Activated CD4-positive, CD25-positive, alpha-beta regulatory T cell (primary cell): ENCODE measurements at places on chromosomes 5 and 9.

DNA sequence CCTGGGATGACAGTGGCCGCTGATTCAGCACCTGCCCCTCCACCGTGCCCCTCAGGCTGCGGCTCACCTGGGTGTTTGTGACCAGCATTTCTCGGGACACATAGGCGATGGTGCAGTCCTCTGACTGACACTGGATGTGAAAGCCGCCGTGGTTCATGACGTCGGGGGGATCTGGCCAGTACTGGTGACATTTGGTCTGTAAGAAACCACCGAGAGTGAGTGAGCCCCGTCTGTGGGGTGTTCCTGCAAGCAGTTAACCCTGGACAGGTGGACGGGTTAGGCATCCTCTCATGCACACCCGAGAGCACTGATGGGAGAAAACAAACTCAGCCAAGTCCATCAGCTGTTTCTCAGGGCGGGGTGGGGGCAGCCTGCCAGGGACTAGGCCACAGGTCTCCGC lies 62.5 kb upstream of the EPB41L4B start:
- DNase-seq: no peak

GRCh38 chr5:144210655-144211054 lies 40.0 kb downstream of the KCTD16 start:
- DNase-seq: no peak

DNA sequence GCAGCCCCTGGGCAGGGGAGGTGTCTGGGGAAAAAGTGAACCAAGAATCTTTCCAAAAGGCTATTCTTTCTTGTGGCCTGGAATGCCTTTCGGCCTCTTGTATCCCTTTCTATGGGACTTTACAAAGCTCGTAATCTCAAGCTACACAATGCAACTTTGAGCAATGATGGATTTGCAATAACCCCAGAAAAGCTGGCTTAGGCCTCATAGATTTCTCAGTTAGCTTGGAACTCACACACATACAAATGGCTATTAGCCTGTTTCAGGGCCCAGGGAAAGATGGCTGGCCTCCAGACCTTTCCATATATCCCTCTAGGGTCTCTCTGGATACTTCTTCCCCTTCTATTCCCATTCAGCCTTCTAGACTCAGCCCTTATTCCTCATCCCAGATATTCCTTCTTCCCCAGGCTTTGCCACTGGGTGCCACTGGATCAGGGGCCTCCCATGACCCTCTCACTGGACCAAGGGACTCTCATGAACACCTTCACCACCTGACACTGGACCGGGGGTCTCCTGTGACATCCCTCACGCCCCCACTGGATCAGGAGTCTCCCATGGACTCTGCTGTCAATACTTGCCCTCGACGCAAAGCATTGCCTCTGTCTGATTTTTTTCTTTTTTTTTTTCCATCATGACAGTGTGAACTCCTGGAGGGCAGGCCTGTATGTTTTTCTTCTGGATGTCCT lies 59.5 kb downstream of the RAD23B start:
- DNase-seq: no peak

GRCh38 chr5:103031607-103032006 lies 88.3 kb downstream of the GIN1 start:
- DNase-seq: no peak

GRCh38 chr5:91272858-91273257 lies 110.3 kb downstream of the ARRDC3 start:
- no peak for DNase-seq

- no peak for DNase-seq
These were observed 132.8 kb upstream of the RAI14 start for GRCh38 chr5:34523387-34523726.

- DNase-seq: no peak
These were observed 73.1 kb downstream of the COL15A1 start for GRCh38 chr9:99016681-99017387.

DNA sequence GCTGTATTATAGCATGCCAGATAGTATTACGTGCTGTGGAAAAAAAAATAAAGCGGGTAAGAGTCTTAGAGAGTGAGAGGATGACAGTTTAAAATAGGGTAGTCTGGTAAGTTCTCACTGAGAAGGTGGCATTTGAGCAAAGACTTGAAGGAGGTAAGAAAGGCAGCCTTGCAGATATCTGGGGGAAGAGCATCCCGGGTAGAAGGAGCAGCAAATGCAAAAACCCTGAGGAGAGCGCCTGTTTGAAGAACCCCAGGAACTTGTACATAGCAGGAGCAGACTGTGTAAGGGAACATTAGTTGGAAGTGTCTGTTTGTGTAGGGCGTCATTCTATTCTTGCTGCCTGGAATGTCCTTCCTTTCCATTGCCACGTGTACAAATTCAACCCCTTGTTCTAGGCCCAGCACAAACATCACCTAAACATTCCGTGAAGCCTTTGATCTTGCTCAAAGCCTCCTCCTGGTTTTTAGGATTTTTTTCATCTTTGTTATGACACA lies 2.6 kb downstream of the AP3S1 start:
- no peak for DNase-seq

DNA sequence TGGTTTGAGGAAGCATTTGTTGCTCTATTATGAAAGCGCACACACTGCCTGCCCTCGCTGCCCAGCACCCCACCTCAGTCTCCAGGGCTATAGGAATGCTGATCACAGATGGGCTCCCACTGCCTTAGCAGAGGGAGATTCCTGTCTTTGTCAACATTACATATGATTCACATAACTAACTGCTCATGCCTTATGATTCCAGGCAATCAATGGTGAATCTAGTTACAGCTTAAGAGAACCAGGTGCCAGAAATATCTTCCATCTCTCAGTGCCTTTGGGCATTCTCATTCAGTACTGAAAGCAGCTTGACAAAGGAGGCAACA lies 458.9 kb upstream of the C9orf72 start:
- DNase-seq: no peak

- DNase-seq: no peak
These were observed 26.0 kb upstream of the SLC2A8 start for GRCh38 chr9:127370672-127371648.

DNA sequence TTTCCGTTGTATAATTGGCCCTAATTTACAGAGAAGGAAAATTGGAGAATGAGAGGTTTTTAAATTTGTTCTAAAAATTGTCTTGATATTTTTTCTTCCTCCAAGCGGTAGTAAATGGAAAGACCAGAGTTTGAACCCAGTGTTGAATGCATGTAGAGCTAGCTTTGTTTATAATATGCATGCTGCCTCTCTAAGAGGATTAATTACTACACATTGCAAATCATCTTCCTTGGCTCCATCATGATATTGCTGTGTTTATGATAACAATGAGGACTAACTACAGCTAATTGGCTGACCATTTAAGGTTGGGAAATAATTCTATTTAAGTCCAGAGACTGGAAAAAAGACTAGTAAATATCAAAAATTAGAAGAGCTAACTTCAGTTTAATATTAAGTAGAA lies 338.5 kb downstream of the PLK2 start:
- no peak for DNase-seq

GRCh38 chr9:76900884-76901440 lies 5.0 kb downstream of the PRUNE2 start:
- no peak for DNase-seq

DNA sequence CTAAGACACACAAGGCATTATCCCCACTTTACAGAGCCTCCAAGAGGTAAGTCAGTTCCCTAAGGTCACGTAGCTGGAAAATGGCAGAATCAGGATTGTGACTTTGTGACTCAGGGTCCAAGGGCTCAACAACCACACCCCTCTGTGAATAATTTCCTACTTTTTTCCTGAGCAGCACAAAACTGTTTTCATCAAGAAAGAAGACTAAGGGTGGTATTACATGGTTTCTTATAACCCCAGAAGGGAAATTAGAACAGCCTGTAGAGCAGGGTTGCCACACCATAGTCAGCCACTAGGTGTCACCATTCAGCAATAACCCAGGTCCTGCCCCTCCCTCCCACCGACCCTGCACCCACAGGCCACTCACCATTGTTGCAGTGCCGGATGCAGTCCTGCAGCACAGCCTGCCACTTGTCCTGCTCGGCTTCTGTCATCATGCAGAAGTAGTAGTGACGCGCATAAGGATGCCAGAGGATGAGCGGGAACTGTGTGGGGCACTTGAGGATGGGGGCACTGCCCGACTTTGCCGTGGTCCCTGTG lies 72.1 kb downstream of the LRSAM1 start:
- DNase-seq: no peak

DNA sequence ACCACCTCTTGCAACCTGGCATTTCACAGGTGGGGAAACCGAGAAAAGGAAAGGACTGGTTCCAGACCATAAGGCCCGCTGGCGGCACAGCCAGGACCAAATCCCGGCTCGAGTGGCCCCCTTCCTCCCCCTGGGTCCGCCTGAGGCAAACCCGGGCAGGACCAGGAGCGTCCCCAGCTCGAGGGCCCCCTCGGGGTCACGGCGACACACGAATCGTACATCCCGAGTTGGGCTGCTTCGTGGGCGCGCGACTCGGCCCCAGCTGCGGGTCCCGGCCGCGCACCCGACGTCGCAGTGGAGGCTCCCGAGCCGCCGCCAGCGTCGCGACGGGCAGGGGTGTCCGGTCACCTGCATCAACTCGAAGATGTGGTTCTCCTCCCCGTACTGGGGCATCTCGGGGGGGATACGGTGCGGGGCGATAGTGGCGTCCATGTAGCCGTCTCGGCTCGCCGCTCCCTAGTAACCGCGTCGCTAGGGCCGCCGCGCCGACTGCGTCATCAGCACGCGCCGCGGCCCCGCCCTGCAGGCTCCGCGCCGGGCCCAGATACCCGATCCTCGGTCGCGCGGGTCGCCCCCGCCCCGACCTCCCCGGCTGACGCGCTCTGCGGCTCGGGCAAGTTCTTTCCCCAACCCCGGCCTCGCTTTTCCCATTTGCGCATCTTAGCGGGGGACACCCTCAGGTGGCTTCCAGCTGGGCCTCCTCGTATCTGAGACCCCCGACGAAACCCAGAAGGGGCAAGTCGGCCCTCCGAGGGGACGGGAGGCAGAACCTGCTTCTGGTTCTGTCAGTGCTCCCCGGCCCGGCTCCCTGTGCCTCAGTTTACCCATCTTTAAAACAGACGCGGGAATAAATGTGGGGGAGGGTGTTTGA lies at the start of gene AK8:
TSS of gene AK8 (minus strand) at position 461 of the 871 bp plus-strand sequence. CDS start at position 432, 29 bp downstream.
- DNase-seq: peak; percentile 59

DNA sequence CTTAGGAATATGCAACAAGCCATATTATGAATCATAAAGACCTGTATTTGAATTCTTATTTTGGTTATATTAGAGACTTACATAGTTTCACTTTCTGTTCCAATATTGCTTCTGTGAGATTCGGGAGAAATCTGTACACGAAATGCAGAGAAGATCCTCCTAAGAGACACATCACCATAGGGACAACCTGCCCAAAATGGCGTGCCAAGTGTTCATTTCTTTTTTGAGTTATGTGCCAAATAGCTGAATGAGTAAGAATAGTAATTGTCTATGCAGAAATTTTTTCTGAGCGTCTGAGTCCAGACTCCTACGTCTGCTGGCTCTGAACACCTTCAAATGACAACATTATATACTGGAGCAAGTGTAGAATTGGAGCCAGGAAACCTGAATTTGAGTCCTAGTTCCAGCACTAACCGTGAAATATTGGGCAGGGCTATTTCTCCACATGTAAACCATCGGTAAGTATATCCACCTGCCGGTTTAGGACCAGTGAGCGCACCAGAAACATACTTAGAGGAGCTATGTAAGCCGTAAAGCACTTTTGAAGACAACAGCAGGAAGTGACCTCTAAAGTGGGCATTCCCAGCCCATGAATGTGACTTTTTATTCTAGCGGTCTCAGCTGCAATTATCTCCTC lies 163.9 kb upstream of the DMRT1 start:
- no peak for DNase-seq

- DNase-seq: no peak
These were observed 234.6 kb downstream of the SPOCK1 start for GRCh38 chr5:137264573-137264972.

GRCh38 chr5:149386166-149386565 lies 7.1 kb upstream of the IL17B start:
- no peak for DNase-seq

GRCh38 chr9:30506749-30507148 lies 1877.7 kb upstream of the ACO1 start:
- no peak for DNase-seq

DNA sequence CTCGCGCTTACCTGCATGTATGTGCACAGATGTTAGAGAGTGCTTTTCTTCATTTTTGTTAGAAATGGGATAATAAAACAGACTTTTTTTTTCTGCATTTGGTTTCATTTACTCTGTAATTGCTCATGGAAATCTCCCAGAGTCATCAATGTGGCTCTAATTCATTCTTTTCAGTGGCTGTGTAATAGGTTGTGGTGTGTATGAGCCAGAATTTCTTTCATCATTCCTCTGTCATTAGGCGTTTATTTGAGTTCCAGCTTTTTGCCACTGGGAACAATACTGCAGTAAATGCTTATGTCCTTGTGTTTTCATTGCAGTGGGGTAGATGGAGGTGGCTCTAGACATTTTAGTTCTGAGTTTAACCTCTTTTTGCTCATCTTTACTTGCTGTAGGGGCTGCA lies 118.9 kb downstream of the NXNL2 start:
- no peak for DNase-seq

DNA sequence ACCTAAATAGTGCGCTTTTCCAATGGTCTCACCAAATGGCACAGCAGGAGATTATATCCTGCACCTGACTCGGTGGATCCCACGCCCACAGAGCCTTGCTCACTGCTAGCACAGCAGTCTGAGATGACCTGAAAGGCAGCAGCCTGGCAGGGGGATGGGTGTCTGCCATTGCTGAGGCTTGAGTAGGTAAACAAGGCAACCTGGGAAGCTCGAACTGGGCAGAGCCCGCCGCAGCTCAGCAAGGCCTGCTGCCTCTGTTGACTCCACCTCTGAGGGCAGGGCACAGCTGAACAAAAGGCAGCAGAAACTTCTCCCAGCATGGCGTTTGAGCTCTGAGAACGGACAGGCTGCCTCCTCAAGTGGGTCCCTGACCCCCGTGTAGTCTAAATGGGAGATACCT lies 18.1 kb upstream of the ABLIM3 start:
- DNase-seq: no peak

GRCh38 chr9:81264516-81264915 lies 424.8 kb downstream of the TLE1 start:
- no peak for DNase-seq

GRCh38 chr5:3187771-3188425 lies 407.7 kb upstream of the IRX1 start:
- DNase-seq: no peak

DNA sequence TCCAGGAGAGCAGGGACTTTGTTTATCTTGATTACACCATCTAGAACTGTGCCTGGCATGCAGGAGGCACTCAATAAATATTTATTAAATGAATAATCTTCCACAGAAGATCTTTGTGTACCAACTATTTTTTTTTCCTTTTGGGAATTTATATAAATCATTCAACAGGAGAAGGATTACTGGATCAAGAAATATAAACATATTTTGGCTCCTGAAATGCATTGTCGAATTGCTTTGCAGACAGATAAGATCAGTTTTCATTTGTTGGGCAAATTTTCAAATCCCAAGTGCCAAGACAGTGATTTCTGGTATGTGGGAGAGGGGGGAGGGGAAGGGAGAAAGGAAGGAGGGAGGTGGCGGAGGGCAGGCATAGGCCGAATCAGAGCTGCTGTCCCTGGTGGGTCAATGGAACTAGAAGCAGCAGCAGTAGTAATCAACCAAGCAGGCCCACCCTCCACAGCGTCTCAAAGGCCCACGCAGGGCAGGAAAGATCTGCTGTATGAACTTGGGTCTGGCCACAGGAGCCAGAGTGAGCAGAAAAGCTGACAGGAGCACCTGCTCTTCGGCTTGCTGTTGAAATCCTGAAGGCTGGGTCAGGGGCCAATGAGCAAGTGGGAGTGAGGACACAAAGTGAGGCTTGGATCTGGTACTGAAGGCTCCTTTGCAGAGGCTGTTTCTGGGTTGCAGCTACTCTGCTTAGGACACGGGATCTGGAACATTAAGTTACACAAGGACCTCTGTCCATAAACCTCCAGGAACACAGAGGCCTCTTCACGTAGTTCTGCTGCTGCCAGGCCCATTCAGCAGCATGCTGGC lies 15.8 kb upstream of the TRAF1 start:
- DNase-seq: no peak

GRCh38 chr9:110604171-110604601 lies 24.6 kb upstream of the SVEP1 start:
- DNase-seq: no peak
